ENCODE measurements at places on chromosomes 4 and X.

- no peak for DNase-seq
Observed at GRCh38 chr4:114209584-114209983, 230.1 kb upstream of the ARSJ start.

DNA sequence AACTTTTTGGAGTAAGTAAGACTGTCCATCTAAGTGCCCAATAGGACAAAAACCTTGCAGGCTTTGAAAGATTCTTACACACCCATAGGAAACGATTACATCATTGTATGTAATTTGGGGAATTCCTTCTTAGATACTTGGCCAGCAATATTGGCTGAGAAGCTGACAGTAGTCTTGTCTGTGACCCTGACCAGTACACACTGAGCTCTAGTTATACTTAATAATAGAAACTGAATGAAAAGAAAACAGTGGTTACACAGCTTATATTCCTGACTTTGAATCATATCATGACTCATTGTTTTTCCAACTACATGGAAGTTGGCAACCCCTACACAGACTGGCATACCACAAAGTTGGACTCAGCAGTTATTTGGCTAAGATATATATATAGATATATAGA, 7.1 kb upstream of the TLR2 start:
- DNase-seq, result no peak

- DNase-seq, result no peak
Observed at GRCh38 chr4:163280703-163281519, 51.5 kb downstream of the NPY1R start.

GRCh38 chr4:125796138-125796537, 481.4 kb downstream of the FAT4 start:
- no peak for DNase-seq

DNA sequence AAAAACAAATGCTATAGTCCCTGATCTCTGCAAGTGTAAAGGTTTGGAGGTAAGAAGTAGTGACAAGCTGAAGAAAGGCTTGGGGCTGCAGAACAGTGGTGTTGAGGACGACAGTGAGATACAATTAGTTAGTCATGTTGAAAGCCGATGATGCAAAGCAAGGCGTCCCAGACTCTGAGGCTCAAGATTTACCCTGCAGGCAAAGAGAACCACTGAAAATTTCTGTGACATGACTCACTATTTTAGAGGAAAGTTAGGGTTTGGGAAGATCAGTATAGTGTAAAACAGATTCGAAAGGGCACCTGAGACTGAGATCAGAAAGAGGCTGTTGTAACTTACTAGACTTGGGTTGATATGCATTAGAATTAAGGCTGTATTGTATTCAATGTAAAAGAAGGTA, 281.3 kb upstream of the FTHL17 start:
- DNase-seq, result no peak

Measured in activated T-cell treated with anti-CD3 and anti-CD28 coated beads for 4 hours (primary cell).